ENCODE measurements at places on chromosomes 13 and 19. TPM values are rescaled to one million over a fixed set of nuclear protein-coding genes. Genes with fewer than 3 reads are reported as not detected.

ACP5 gene
- 16.3 TPM for total RNA-seq

KCTD4 gene
- total RNA-seq, result not detected

DMAC2 gene
- total RNA-seq, result 40.6 TPM

RAB3A gene
- 6.9 TPM for total RNA-seq

IFNL1 gene
- not detected for total RNA-seq

ZNF230 gene
- 1.6 TPM for total RNA-seq

APOC1 gene
- total RNA-seq, result not detected

Measured in OCI-LY7 (cell line).